ENCODE measurements at places on chromosomes 4 and X. TPM values are rescaled to one million over a fixed set of nuclear protein-coding genes. Genes with fewer than 3 reads are reported as not detected.

GRCh38 chr4:117740736-117741135, 293.6 kb upstream of the NDST3 start:
- no peak for DNase-seq

VSIG1 gene
- 2.1 TPM for total RNA-seq

- DNase-seq, result no peak
Measured at GRCh38 chr4:692771-693554, 4.0 kb upstream of the SLC49A3 start.

BRCC3 gene
- 25.5 TPM for total RNA-seq

GRCh38 chr4:113997206-113997605, 17.8 kb upstream of the ARSJ start:
- no peak for DNase-seq

- no peak for DNase-seq
Measured at GRCh38 chr4:140816806-140817510, 60.8 kb upstream of the TBC1D9 start.
